NCI-H510A treated with DMSO at 0.1 percent for 48 hours (cell line): ENCODE measurements at places on chromosomes 2 and 18.

DNA sequence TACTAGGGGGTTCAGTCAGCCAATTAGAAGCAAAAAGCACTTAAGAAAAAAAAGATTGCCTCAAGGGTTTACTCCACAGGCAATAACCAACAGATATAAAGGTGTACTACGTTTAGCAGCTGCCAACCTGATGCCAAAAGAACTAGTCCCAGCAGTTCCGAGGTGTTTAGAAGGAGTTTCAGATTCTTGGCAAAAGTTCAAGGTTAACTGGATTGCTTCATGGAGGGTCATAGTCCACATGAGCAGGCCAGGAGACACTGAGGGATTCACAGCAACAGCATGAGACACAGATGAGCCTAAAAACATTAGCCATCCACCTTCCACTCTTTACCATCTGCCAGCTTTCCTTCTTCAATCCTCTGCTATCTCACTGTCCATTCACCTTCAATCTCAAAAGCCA lies 4.9 kb upstream of the DNAH7 start:
- DNase-seq = no peak

GRCh38 chr2:223526106-223526505 lies 76.1 kb downstream of the SCG2 start:
- DNase-seq = peak; percentile 4

- DNase-seq = no peak
Measured at GRCh38 chr18:3321133-3321812, 59.3 kb downstream of the MYL12B start.

DNA sequence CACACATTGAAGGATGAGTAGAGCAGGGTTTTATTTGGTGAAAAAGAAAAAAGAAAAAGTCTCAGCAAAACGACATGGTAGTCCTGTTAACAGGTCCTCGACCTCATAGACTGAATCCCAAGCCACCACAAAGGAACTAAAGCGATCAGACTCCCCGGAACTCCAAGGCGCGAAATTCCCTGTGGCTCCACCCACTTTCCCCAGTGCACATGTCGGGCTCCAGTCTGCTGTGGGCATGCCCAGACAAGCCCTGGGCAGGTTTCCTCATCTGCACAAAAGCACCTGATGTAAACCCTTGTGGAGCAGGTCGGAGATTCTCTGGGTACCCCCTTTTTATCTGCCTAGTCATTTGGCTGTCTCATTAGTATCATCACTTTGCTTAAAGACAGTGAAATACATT lies 170.7 kb upstream of the FSIP2 start:
- DNase-seq = no peak

GRCh38 chr2:109727929-109728447 lies 66.1 kb upstream of the RGPD5 start:
- DNase-seq = no peak

DNA sequence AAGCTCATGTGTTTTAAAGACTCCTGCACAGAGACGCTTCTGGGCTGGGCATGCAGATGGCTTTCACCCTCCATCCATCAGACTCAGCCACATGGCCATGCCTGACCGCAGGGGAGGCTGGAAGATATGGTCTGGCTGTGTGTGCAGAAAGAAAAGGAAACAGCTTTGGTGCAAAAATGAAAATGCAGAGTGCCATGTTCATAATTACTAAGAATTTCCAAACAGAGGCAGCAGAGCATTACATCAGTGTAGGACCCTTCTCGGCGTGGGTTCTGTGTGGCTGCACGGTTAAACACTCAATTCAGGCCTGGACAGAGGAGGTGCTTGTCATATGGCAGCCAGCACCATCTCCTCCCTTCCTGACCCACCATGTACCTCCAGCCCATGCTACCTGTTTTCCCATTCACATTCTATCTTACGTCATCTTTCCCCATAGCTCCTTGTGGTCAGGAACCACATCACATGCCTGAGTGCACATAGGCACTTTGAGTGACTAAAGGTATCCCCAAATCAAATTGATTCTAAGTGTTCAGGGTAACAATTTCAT lies 200.3 kb upstream of the ID2 start:
- DNase-seq = no peak

GRCh38 chr2:176592216-176592615 lies 323.0 kb downstream of the MTX2 start:
- DNase-seq = no peak

DNA sequence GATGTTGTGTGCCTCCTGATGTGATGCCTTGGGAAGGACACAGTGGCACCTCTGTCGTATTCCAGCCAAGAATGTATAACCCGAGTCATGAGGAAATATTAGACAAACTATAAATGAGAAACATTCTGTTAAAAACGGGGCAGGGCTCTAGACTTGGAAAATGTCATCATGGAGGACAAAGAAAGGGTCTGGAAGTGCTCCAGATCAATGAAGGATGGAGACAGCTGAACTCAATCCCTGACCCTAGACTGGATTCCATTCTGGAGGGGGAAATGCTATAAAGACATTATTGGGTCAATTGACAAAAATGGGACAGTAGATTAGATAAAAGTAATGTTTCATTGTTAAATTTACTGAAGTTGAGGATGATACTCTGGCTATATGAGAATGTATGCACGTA lies 92.1 kb downstream of the SLC4A3 start:
- no peak for DNase-seq

- no peak for DNase-seq
Measured at GRCh38 chr2:199874209-199874608, 23.2 kb upstream of the FTCDNL1 start.

DNA sequence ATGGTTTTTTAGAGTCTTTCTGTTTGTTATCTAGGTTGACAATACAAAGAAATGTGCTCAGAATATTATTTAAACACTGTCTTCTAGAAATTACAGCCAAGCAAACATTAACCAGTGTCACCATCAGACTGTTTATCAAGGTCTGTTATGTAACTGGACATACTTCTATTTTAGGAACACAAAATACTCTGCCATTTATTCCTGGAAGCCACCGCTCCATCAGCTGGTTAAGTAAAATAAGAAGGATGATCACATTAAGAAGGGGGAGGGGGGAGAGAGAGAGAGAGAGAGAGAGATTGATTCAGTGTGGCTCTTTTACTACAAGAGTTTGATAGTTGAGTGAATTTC lies 47.9 kb downstream of the MBP start:
- DNase-seq = no peak

DNA sequence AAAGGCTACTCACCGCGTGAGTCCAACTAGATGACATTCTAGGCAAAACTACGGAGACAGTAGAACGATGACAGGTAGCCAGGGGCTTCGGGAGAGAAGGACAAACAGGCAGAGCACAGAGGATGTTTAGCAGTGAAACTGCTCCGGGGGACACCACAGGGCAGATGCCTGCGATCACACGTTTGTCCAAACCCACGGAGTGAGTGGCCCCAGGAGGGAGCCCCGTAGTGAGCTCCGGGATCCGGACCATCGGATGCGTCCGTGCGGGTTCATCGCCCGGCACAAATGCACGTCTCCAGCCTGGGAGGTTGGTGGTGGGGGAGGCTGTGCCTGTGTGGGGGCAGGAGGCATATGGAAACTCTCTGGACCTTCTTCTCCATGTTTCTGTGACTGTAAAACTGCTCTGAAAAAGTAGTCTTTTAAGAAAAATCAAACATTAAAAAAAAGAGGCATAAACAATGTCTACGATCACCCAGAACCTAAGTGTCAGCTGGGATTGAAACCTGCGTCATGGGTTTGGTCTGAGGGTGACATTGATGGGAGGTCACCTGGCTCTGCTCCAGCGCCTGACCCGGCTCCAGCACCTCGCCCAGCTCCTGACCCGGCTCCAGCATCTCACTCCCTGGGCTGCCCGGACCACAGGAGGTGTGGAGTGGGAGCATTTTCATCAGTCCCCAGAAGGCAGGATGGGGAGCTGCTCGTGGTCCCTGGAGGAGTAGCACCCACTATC lies 83.0 kb upstream of the CTDP1 start:
- no peak for DNase-seq

DNA sequence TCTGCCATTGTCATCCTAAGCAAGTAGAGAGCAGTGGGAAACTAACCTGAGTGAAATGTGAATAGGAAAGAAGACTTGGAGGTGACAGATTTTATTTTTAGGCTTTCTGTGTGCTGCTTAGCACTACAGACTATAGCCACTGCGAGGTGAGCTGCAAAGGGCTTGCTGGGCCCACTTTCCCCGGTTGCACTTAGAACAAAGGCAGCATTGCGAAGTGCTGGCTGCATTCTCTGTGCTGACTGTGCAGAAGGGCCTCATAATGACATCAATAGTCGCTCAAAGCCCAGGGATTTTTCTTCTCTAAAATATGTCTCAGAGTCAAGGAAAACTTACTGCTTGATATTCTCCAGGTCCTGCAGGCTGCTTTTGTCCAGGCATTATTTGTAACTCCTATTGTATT lies 592.1 kb downstream of the TDRD15 start:
- no peak for DNase-seq

DNA sequence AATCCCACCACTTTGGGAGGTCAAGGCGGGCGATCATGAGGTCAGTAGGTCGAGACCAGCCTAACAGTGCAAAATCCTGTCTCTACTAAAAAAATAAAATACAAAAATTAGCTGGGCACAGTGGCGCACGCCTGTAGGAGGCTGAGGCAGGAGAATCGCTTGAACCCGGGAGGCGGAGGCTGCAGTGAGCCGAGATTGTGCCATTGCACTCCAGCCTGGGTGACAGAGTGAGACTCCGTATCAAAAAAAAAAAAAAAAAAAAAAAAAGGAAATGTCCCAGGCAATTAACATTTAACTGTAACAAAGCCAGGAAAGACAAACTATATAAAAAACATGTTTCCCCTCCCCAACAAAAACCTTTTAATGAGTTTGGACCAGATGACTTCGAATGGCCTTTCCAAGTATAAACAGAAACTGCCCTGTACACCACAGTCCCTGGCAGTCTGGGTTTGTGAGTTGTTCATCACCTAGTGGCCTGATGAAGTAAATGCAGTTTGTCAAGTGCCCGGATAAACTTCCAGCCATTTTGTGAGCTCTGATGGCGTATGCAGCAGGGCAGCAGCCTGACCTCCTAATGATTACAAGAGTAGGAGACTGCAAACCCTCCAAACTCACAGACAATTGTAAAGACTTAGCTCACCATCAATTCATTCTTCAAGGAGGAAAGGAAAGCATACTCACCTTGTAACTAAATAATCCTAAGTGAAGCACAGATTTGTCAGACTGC lies 16.6 kb upstream of the PCBP1 start:
- DNase-seq = peak; percentile 85

- no peak for DNase-seq
Measured at GRCh38 chr18:23793985-23794867, 105.0 kb downstream of the LAMA3 start.

GRCh38 chr2:61639721-61640120 lies 101.6 kb upstream of the XPO1 start:
- no peak for DNase-seq

- no peak for DNase-seq
Measured at GRCh38 chr18:23127090-23127489, 8.2 kb upstream of the CABLES1 start.

GRCh38 chr2:173843526-173843925 lies 121.6 kb downstream of the SP3 start:
- no peak for DNase-seq

DNA sequence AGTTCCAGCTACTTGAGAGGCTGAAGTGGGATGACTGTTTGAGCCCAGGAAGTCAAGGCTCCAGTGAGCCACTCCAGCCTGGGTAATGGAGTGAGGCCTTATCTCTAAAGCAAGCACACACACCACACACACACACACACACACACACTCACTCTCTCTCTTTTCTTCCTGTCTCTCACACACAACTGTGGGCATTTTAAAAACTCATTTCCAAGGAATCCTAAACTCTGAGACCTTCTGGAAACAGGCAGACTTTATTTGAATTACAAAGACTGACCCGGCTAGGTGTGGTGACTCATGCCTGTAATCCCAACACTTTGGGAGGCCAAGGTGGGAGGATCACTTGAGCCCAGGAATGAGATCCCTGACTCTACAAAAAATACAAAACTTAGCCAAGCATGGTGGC lies 21.3 kb downstream of the WDSUB1 start:
- no peak for DNase-seq

GRCh38 chr2:223101340-223102039 lies 49.5 kb downstream of the KCNE4 start:
- peak; percentile 74 for DNase-seq

DNA sequence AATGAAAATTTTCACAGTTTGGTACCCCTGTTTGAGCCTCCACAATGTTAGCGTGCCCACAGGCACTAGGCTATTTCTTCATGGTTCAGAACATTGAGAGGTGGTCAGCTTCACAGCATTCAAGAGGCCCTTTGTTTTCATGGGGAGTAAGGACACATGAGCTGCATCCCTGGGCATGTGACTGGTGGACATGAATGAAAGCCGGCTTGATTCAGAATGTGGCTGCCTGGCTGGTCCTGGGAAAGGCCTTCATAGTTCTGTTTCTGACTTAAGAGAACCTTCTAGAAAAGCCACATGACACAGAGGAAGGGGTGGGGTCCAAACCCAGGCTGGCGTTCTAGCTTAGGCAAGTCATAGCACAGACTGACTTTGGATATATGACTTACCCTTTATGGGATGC lies 420.6 kb downstream of the CMPK2 start:
- no peak for DNase-seq

GRCh38 chr18:48216639-48217257 lies 192.4 kb downstream of the ZBTB7C start:
- peak; percentile 91 for DNase-seq

GRCh38 chr2:43033466-43034241 lies 192.8 kb downstream of the ZFP36L2 start:
- DNase-seq = no peak

DNA sequence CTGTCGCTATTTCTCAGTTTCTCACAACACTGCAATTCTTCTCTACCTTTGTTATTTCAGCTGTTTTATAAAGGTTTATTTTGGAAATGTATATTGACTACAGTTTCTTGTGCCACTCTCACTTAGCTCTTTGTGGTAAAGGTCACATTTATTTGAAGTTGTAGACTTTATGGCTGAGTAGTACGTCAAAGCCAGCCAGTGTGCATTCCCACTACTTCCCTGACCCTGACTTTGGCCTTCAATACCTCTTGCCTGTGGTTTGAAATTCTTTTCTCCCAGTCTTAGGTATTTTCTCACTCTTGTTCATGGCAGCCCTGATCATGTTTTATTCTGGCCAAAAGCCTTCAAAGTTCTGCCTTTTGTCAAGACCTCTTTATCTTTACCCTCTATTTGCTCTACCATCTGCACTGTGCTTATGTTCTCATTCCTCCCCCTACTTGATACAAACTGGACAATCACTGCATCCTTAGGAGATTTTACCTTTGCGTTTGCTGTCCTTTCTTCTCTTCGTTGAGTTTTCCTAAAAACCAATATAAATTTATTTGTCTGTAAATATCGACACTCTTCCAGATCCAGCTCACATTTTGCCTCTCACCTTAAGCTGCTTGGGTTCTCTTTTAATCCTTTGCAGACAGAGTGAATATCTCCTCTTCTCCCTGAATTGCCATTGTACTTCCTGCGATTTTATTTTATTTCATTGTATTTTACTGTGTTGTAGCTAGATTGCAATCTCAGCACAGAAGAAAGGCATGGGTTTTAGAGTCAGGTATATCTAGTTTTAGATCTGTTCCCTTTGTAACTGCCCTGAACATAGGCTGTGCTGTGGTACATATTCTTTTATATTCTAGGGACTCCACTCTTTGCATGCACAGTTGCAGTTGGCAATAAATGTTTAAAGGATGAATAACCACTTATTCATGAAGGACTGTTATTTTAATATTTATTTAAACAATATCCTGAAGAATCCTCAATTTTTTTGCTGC lies 31.2 kb downstream of the GULP1 start:
- DNase-seq = no peak

GRCh38 chr2:17070711-17071110 lies 405.1 kb upstream of the CYRIA start:
- DNase-seq = no peak

GRCh38 chr2:9069543-9069942 lies 66.1 kb upstream of the MBOAT2 start:
- no peak for DNase-seq
